Head of caudate nucleus (tissue), 42 donors: ENCODE measurements at places on chromosomes 5 and 9.

GRCh38 chr5:1523480-1523792 is 324 bp downstream of the LPCAT1 start:
- DNase-seq = no peak

- no peak for DNase-seq
Observed at GRCh38 chr5:139895647-139896046, 100.0 kb downstream of the PSD2 start.

DNA sequence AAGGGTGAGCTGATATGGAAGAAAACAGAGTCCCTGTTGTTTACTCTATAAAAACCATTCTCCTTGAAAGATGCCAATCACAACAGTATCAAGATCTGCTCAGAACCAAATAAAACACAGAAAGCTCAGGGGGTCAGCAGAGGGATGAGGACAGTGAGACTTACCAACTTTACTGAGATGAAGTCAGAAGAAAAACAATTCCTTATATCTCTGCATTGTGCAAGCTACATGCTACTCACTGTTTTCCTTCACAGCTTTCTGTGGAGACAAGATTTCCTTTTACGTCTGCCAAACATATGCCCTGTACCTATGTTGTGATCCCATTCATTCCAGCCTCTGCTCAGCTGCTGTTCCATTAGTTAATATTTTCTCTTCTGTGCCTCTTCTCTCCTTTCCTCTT is 185.6 kb downstream of the TSSK1B start:
- no peak for DNase-seq

DNA sequence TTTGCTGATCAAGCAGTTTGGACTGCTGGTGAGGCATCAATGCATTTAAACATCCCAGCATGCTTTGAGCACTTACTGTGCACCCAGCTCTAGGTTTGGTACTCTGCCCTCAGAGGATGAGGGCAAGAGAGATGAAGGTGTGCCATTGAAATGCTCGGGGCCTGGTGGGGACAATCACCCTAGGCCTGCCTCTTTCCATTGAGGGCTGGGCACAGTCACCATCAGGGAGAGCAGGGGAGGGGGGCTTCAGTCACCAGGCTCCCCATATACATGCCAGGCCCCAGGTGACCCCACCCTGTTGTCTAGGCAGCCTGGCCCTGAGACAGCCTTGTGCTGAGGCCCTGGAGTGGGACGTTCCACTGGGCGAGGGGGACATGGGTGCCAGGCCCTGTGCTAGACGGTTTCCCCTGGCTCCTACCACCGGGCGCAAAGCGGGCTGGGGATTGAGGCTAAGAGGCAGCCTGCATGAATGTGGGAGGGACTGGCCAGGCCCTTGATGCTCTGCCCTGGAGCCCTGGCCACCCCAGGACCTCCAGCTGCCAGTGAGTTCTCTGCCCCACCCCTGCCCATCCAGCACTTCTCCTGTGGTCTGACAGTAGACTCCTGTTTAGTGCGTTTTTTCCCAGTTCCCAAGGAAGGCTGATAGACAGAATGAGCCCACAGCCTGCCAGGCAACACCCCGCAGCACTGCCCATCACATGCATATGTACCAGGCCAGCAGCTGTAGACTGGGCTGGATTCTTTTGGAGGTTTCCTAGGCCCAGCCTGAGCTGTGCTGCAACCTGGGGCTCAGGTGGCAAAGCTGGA is 18.9 kb downstream of the TCF7 start:
- DNase-seq = peak; percentile 39

- no peak for DNase-seq
Observed at GRCh38 chr5:435961-436640, 6.9 kb upstream of the EXOC3 start.

DNA sequence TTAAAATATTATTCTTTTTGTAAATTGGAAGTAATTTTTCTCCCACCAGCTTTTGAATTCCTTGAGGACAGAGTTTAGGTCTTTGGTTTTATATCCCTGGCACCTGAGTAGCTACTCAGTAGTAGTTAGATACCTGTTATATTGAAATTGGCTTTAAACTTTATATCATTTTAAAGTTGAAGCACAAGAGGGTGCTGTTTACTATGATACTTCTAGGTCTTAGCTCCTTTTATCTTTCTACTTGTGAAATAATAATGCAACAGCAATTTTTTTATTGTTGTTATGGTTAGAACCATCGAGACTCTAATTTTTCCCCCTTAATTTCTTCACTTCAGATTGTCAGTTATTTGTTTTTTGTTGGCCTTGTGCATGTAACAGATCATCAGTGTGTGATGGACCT is 46.3 kb downstream of the AP3S1 start:
- no peak for DNase-seq

- DNase-seq = no peak
Observed at GRCh38 chr5:54825005-54825404, 160.4 kb downstream of the ESM1 start.

DNA sequence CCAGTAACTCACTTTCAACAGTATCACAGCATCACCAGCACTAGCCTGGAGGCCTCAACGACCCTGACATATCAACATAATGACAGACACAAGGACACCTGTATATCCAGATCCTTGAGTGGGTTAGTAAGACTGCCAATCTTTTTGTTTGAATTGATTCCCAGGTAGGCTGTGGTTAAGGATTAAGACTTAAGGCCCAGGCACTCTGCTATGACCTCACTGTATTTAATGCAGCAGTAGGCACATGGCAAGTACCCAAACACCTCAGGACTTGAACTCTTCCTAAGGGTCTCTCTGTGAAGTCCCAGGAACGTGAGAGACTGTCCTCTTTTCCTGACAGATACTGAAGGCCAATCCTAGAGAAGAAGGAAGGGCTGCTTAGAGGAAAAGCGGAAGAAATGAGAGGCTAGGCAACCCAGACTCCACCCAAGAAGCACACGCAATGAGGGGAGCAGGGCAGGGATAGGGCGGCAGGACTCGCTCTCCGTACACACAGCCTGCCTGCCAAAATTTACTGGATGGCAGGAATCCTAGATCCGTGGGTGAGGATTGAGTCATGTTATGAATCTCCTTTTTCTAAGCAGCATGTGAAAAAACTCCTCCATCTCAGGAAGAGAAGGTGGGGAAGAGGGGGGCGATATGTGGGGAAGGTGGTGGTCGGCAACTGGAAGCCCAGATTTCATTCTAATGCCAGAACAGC is 93.4 kb downstream of the SIL1 start:
- peak; percentile 76 for DNase-seq

- DNase-seq = no peak
Observed at GRCh38 chr9:125883565-125884217, 136.5 kb downstream of the PBX3 start.

- no peak for DNase-seq
Observed at GRCh38 chr9:16152276-16153101, 599.6 kb downstream of the CCDC171 start.

DNA sequence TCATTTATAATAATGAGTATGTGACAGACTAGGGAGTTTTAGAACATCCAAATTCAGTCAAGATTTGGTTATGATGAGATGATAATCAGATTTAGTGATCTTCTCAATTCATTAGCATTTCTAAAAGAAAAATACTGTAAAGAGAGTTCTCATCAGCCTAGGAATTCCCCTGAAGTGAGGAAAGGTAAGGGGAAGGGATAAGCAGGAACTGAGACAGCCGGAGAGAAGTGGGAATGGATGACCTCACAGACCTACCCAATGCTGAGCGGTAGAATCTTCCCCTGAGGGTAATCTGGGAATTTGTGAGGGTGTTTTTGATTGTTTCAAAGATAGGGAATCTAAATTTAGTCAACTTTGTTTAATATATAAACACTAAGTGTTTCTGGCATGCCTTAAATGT is 16.7 kb upstream of the GPBP1 start:
- DNase-seq = no peak

GRCh38 chr5:1640421-1640881 is 116.7 kb upstream of the LPCAT1 start:
- peak; percentile 11 for DNase-seq

GRCh38 chr5:159805021-159805420 is 111.3 kb upstream of the ADRA1B start:
- DNase-seq = peak; percentile 43

DNA sequence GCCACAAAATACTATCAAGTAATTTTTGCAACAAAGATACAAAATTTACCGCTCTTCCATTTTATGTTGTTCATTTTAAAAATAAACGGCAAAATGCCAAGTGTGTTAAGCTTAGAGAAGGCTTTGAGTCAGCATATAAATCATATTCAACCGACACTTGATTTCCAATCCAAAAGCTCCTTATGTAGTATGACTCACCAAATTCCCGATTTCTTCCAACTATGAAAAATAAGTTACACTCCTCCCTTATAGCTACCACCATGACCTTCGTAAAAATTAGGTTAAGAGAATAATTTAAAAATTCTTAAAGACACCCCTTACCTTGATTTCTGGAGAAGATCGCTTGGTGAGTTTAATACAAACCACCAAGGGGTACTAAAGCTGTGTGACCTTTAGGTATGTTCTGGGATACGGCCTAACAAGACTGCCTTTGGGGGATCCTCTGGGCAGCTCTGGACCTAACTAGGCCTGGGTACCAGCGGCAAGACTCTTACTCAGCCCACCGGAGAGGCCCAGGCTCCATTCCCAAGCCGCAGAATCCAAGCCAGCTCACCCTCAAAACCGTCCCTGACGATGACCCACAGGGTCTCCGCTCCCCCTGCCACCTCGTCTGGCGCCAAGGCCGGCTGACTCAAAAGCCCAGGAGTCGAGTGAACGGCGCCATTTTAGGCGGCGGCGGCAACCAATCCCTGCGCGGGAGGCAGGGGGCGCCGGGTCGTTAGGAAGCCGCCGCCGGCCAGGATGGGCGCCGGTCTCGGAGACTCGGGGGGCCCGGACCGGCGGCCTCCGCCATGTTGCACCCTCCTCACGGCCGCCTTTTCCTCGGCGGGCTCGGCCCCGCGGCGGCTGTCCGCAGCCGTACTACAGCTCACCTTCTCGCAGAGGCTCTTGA is 739 bp downstream of the PPP2CA start:
- peak; percentile 54 for DNase-seq

DNA sequence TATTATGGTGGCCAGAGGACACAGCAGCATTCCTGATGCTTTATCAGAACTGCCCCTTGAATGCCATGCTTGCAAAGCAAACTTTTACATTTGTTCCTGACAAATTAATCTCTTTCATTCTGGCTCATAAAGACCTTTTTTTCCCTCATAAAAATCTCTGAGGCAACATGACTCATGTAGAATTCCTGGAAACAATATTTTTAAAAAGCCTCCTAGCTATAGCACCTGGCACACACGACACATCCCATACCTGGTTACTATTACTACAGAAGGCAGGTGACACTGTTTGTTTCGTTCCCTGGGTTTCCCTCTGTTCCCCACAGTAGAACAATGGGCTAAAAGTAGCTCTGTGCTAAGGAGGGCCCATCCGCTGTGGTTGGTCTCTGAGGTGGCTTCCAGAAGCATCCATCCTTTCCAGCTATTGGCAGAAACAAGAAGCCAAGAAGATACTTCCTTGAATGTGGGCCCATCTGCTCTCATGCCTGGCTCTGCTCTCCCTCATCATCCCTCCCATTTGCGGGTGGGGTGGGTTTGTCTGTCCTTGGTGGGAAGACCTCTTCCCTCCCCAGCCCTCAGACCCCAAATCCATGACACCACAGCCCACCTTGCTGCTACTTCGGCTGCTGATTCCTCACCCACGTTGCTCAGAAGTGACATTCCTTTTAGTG is 59.1 kb downstream of the GALNT12 start:
- DNase-seq = no peak

DNA sequence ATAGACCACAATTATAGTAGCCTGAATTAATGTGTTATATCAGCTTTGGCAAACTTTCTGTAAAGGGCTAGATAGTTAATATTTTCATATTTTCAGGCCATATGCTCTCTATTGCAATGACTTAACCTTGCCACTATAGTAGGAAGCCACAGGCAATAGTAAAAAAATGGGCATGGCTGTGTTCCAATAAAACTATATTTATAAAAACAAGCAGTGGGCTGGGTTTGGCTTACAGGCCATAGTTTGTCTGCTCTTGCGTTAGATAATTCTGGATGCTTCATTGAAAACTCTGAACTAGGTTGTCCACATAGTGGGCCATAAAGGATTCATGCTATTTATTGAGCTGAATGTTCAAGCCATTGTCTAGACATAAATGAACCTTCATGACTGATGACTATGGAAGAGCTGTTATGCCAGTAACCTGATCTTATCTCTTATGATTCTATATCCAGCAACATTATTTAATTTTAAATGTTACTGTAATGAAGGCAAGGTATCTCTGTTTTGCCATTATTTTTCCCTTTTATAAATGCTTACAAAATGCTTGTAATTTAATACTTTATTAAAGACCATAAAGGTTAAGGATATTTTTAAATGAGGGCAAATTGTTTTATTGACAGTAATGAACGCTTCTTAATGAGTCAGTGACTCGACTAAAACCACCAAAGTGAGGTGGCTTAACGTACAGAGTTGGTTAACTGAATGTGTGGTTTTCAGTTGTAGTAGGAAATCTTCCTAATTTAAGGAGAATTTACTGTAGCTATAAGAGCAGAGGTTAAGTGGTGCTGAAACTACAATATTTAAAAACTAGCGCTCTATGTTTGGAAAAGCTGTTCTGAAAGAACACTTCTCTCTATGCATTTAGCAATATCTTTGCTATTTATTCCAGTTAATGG is 560.6 kb downstream of the PRR16 start:
- DNase-seq = no peak

GRCh38 chr9:130484362-130485072 is 39.8 kb downstream of the ASS1 start:
- DNase-seq = no peak

DNA sequence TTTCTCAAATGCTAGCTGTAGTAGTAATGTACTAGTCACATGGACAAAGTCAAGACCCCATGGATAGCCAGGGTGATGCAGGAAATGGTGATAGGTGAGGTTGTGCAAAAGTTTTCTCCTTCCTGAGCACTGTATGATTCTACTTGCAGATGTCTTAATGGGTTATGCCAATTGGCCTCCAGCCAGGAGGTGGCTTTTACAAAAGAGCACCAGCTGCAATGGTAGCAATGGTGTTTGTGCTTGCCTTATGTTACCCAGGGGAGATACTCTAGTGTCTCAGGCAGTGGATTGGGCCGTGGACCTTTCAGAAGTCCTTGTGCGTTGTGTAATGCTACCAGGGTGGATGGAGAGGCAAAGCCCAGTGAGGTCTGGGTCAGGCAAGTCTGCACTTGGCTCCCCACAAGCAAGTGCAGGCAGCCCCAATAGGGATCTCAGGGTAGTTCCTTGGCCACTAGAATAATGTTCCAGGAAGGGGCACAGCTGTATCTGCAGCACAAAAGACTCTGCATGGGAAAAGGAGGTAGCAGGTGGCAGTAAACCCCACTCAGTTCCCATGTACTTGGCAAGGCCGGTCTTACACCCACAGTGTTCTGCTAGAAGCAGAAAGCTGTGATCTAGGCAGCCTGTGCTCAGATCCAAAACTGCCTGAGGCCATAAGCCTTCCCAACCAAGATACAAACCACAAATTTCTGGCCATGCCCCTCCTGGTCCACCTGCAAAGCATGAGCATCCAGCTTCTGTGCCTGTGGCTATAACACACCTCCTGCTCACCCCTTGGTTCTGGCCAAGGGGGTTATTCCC is 46.4 kb upstream of the EDIL3 start:
- DNase-seq = no peak

- DNase-seq = no peak
Observed at GRCh38 chr5:58674711-58675110, 91.8 kb downstream of the RAB3C start.

DNA sequence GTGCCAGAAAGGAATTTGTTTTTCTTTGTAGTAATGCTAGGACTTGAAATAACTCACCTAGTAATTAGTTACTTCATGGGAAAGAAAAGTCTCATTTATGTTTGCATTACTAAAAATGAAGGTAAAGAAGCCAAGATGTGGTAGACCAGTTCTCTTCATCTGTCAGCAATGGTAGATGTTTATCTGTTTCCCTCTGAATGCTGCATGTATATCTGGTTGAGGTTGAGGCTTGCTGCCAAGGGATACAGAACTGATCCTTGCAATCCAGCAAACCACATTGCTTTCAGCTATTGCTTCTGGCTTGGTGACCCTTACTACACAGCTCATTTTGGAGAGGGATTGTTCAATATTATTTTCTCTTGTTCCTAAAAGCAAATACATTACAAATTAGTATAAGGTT is 73.6 kb downstream of the ZNF474 start:
- no peak for DNase-seq
